Neuronal stem cell (in vitro differentiated cells): ENCODE measurements at places on chromosomes 4 and X.

DNA sequence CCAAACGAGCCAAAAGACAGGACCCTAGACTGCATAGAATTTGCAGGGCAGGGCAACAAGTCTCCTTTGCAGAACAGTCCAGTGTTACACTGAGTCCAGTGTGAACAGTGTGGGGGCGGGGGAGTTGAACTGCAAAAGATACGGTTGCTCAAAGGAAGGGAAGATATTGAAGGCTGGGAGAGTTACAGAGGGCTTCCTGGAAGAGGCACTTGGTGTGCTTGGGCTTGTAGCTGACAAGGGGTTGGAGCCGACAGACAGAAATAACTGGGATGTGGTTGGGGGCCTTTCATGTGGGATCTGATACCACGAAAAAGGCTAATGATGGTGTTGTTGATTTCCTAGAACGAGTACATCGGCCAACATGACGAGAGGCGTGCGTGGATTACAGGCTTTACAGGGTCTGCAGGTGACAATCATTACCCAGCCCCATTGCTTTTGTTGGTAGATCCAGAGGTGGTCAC lies 6.1 kb downstream of the XPNPEP2 start:
- H3K4me1 ChIP-seq = no peaks in the 10 kb centered on the region
- peaks cover 4% of the 10 kb centered on the region for H3K27me3 ChIP-seq
- H3K4me3 ChIP-seq = no peak overlapping the region
- H3K27ac ChIP-seq = no peak overlapping the region
- H3K36me3 ChIP-seq = no peaks in the 10 kb centered on the region

DNA sequence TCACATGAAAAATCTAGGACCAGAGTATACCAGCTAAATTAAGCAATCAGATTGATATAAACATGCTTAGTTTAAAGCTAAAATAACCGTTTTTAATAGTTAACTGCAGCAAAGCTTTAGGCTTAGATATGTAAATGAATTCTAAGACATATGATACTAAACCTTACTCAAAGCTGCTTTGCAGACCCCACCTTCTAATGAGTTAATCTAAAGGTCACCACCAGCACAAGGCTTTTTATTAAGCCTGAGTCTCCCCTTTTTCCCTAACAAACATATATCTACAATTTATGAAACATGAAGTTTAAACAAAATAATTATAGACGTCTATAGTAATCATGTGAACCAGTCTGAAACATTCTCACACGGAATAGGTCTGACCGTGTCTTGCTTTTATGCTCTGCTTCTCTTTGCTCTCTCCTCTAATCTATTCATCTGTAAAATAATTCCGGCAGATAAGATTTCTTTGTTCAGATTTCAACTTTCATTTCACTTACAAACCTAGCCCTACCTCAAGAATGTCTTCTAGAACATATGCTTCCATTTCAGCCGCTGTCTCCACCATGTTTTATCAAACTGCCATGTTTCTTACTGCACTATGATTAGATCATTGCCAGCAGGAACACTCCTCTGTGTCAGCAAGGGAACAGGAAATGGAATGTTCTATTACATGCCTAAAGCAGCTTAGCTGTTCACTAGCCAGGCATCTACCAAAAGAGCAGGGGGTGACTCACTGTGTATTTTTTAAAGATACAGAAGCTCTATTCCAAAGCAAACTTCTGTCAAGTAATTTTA lies 35.9 kb downstream of the ANKRD17 start:
- no peaks in the 10 kb centered on the region for H3K27me3 ChIP-seq
- H3K4me3 ChIP-seq = peak overlapping the region; percentile 52
- DNase-seq = peak; percentile 37
- H3K36me3 ChIP-seq = peaks cover 39% of the 10 kb centered on the region
- H3K4me1 ChIP-seq = peaks cover 1% of the 10 kb centered on the region

GRCh38 chr4:28966982-28967381 lies 1753.2 kb upstream of the PCDH7 start:
- no peaks in the 10 kb centered on the region for H3K36me3 ChIP-seq
- H3K4me1 ChIP-seq = no peaks in the 10 kb centered on the region
- no peak overlapping the region for H3K27ac ChIP-seq
- H3K27me3 ChIP-seq = no peaks in the 10 kb centered on the region
- H3K4me3 ChIP-seq = no peak overlapping the region

DNA sequence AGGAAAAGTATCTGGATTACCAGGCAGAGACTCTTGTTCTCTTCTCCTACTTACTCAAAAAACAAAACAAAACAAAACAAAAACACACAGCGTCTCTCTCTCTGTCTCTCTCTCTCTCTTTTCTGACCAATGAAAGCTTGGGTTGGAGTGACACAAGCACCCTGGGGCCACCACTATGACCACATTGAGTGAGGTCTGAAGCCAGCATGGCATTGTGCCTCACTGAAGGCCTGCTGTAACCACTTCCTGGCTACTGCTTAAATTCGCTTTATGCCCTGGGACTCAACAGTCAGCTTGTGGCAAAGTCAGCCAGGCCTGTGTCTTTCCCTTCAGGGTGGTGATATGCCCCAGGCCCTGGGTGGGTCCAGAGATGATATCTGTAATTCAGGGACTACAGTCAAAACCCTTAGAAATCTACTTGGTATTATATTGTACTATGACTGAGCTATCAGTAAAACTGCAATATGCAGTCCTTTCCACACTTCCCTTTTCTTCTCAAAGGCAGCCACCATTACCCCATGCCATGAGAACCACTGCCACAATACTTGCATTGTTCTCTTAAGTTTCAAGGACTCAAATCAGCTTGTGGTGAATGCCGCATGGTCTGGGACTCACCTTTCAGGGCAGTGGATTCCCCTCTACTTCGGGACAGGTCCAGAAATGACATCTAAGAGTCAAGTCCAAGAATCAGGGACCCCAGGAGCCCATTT lies 606.8 kb upstream of the KLHL4 start:
- H3K27ac ChIP-seq = no peak overlapping the region
- no peak overlapping the region for H3K4me3 ChIP-seq
- no peaks in the 10 kb centered on the region for H3K27me3 ChIP-seq
- no peaks in the 10 kb centered on the region for H3K4me1 ChIP-seq

- no peak overlapping the region for H3K27ac ChIP-seq
- H3K4me3 ChIP-seq = no peak overlapping the region
- no peaks in the 10 kb centered on the region for H3K27me3 ChIP-seq
- no peaks in the 10 kb centered on the region for H3K36me3 ChIP-seq
Observed at GRCh38 chr4:98833384-98833783, 95.5 kb downstream of the EIF4E start.

- H3K36me3 ChIP-seq = no peaks in the 10 kb centered on the region
- no peak overlapping the region for H3K27ac ChIP-seq
- no peaks in the 10 kb centered on the region for H3K4me1 ChIP-seq
- no peak for DNase-seq
- no peak overlapping the region for H3K4me3 ChIP-seq
Observed at GRCh38 chrX:123303429-123303828, 119.4 kb downstream of the GRIA3 start.

DNA sequence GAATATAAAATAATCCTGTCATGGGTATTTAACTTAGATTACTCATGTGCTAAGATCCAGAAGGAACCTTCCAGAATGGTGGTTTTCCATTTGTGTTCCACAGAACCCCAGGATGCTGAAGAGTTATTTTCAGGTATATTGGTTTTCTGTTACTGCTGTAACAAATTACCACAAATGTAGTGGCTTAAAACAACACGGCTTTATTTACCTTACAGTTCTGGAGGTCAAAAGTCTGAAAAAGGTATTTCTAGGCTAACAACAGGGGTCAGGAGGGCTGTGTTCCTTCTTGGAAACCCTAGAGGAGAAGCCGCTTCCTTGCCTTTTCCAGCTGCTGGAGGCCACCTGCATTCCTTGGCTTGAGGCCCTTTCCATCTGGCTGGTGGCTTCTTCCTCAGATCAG lies 57.9 kb upstream of the HPSE start:
- peaks cover 3% of the 10 kb centered on the region for H3K4me1 ChIP-seq
- no peak for DNase-seq
- H3K36me3 ChIP-seq = no peaks in the 10 kb centered on the region
- no peaks in the 10 kb centered on the region for H3K27me3 ChIP-seq
- no peak overlapping the region for H3K27ac ChIP-seq
- H3K4me3 ChIP-seq = no peak overlapping the region

- peak overlapping the region; percentile 91 for H3K4me3 ChIP-seq
- peaks cover 15% of the 10 kb centered on the region for H3K36me3 ChIP-seq
- H3K27ac ChIP-seq = no peak overlapping the region
- peak; percentile 65 for DNase-seq
- peaks cover 39% of the 10 kb centered on the region for H3K27me3 ChIP-seq
Observed at GRCh38 chr4:108166441-108167315, 2.1 kb downstream of the LEF1 start.

DNA sequence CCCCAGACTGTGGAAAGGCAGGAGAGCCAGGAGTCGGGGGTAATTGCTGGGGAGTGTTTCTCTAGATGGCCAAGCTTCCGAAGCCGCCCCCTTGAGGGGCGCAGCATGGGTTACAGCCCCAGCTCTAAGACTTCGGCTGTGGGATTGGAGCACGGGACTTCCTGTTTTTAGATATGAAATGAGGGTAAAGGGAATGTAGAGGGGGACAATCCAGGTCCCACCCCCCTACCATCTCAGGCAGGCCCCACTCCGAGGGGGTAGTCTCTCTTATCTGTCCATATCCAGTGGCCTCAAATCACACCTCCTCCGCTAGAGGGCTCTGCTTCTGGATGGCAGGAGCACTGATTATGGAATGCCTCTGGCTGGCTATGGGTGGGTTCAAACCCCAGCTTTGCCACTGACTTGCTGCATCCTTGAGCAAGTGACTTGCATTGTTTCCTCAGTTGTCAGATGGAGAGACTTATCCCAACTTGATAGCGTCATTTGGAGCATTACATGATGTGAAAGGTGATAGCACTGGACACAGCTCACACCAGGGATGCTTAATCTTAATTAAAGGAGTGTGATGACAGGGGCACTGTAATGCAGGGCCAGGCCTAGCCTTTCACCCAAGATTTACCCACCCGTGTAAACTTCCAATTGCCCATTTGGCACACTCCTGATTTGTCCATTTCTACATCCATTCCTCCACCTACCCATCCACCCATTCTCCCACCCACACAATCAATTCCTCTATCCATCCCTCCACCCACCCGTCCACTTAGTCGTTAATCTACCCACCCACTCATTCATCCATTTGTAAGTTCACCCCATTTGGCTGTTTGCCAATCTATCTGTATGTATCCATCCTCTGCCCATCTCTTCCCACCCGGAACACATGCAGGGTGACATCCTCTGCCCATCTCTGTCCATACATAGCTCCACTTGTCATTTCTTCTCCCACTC lies 848 bp upstream of the KCND1 start:
- H3K4me1 ChIP-seq = peaks cover 5% of the 10 kb centered on the region
- no peak overlapping the region for H3K4me3 ChIP-seq
- no peak for DNase-seq
- H3K27ac ChIP-seq = no peak overlapping the region
- no peaks in the 10 kb centered on the region for H3K27me3 ChIP-seq
- H3K36me3 ChIP-seq = peaks cover 31% of the 10 kb centered on the region

DNA sequence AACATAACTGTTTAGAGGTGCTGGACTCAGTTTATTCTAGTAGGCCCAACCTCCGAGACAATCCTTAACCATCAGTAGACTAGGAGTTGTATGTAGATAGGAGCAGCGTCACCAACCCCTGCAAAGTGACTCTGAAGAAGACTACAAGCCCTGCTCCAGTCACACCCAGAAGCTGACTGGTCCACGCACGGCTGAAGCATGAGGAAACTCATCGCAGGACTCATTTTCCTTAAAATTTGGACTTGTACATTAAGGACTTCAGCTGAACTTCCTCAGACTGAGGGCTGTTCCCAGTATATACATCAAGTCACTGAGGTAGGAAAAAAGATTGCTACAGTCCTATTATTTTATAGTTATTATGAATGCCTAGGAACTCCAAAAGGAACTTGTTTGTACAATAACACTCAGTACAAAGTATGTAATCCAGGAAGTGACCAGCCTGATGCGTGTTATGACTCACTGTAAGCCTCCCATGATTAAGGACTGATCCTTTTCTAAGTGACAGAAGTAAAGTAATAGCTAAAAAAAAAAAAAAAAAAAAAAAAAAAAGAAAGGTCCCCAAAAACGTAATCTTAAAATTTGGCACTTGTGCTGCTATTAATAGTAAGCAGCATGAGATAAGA lies 41.6 kb upstream of the UGT2B7 start:
- H3K27me3 ChIP-seq = no peaks in the 10 kb centered on the region
- H3K4me3 ChIP-seq = no peak overlapping the region
- peaks cover 12% of the 10 kb centered on the region for H3K4me1 ChIP-seq
- DNase-seq = no peak
- H3K27ac ChIP-seq = no peak overlapping the region
- no peaks in the 10 kb centered on the region for H3K36me3 ChIP-seq

DNA sequence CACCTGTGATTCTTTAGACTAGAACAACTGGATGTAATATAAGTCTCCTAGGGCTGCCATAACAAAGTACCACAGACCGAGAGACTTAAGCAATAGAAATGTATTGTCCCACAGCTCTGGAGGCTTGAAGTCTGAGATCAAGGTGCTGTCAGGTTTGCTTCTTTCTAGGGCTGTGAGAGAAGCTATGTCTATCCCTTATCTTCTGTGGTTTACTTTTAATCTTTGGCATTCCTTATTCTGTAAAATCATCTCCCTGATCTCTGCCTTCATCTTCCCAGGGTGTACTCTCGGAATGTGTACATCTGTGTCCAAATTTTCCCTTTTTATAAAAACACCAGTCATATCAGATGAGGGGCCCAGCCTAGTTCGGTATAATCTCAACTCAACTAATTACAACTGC lies 10.3 kb upstream of the HOPX start:
- no peaks in the 10 kb centered on the region for H3K4me1 ChIP-seq
- H3K27me3 ChIP-seq = no peaks in the 10 kb centered on the region
- no peaks in the 10 kb centered on the region for H3K36me3 ChIP-seq

GRCh38 chrX:57918750-57919436 lies 8.6 kb upstream of the ZXDA start:
- peaks cover 12% of the 10 kb centered on the region for H3K27me3 ChIP-seq
- H3K4me1 ChIP-seq = no peaks in the 10 kb centered on the region
- no peak overlapping the region for H3K4me3 ChIP-seq
- H3K36me3 ChIP-seq = no peaks in the 10 kb centered on the region
- no peak for DNase-seq
- no peak overlapping the region for H3K27ac ChIP-seq

DNA sequence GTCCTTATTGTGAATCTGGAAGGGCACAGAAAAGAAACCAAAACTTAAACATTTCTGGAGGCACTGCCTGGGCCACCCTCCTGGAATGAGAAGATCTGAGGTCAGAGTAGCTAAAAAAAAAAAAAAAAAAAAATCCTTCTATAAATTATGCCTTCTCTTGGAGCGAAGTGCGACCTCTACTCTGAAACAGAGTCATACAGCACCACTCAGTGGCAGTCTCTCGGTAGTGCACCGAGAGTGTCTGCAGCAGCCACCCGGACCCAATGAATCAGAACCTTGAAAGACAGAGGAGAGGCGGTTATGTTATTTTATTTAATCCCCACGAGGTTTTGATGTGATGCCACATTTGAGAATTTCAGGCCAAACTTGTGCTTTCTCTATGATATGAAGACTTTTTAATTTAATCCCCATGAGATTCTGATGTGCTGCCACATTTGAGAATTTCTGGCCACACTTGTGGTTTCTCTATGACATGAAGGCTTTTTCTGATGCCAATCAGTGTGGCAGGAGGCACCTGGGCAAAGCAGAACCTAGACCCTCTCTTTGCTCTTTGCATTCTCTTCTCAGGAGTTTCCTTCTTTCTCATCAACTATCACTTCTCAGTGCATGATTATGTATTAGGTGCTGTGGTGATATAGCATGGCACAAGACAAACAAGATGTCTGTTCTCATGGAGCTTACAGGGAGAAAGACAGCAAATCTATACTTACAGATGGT lies 5.6 kb upstream of the CT47C1 start:
- peaks cover 3% of the 10 kb centered on the region for H3K4me1 ChIP-seq
- peak; percentile 17 for DNase-seq
- H3K4me3 ChIP-seq = no peak overlapping the region
- H3K27ac ChIP-seq = no peak overlapping the region

GRCh38 chr4:160811956-160812355 lies 1351.8 kb downstream of the FSTL5 start:
- H3K4me1 ChIP-seq = no peaks in the 10 kb centered on the region
- no peaks in the 10 kb centered on the region for H3K27me3 ChIP-seq
- H3K4me3 ChIP-seq = no peak overlapping the region
- H3K27ac ChIP-seq = no peak overlapping the region
- DNase-seq = no peak
